Head of caudate nucleus (tissue), 42 donors: ENCODE measurements at places on chromosomes 6 and 20.

DNA sequence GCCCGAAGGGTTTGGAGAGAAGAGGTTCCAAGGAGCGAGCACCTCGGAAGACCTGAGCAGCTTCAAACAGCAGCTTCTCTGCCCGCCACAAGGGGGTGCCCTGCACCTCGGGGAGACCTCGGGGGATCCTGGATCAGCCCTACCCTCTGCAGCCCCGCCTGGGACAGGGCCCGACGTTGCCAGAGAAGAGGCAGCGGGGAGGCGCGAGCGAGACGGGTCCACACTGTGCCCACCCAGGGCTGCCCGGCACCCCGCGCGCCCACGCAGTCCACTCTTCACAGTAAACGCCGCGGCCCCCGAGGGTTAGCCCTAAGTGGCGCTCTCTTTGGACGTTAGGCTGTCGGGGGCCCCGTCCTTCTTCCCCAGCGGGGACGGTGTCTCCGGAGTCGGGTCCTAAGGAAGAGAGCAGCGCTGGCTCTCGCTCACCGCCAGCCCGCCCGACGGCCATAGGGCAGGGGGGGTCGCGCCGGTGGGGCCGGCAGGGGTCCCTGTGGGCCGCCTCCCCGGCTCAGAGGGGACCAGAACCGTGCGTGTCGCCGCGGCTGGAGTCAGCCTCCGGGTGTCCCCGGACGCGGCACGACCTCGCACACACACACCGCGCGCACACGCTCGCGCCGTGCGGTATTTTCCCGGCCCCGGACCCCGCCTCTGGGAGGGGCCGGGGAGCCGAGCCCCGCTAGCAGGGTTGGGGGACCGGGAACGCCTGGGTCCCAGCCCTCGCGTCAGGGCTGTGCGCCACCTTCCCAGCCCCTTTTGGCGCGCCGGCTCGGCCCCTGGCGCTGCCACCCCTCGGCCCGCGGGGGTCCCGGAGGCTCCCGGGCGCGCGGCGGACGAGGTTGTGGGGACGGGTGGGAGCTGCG is 929 bp downstream of the CDH22 start:
- peak; percentile 62 for DNase-seq

GRCh38 chr20:2108987-2109386 is 7.4 kb downstream of the STK35 start:
- DNase-seq, result no peak

GRCh38 chr6:134145786-134146185 is 93.4 kb upstream of the SLC2A12 start:
- DNase-seq, result no peak

- DNase-seq, result no peak
These were observed 236.9 kb downstream of the ATXN1 start for GRCh38 chr6:16524380-16524707.

DNA sequence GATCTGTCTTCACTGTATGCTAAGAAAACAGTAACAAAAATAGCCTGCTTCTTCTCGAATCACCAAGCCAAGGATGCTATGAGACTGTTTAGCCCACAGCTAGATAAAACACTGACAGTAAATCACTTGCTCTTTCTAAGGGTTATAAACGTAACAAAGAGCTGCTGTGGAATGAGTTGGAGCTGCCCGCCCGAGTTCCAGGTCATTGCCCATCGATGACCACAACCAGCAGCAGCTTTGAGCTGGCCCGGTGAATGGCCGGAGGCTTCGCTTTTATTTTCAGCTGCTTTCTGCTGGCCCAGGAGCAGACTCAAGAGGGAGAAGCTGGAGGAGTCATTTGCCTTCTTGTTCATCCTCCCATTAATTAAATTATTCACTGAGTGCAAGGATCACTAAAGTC is 82.2 kb upstream of the CDH4 start:
- DNase-seq, result no peak

GRCh38 chr6:119527231-119527578 is 177.6 kb upstream of the MAN1A1 start:
- DNase-seq, result no peak
